NCI-H2081 treated with DMSO at 0.1 percent for 48 hours (cell line): ENCODE measurements at places on chromosomes 11 and 22.

DNA sequence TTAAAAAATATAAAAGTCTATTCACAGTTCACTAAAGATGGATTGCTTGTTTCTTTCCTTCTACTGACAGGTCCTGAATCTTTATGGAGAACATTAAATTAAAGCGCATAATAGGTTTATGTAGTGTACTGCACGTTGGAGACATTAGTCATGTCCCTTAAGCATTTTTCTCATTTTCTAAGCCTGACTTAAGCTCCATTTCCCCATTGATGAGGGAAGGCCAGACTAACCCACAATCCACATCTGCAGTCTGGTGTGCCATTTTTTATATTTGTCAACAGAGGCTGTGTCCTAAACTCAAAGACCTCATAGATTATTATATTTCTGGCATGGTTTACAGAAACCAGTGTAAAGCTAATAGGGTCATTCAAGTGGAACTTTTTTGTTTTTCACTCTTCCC, 39.9 kb downstream of the CADM1 start:
- DNase-seq = no peak

GRCh38 chr11:16584569-16584968, 153.9 kb upstream of the C11orf58 start:
- no peak for DNase-seq

- no peak for DNase-seq
Observed at GRCh38 chr11:55847453-55847852, 8.9 kb downstream of the OR5D16 start.

DNA sequence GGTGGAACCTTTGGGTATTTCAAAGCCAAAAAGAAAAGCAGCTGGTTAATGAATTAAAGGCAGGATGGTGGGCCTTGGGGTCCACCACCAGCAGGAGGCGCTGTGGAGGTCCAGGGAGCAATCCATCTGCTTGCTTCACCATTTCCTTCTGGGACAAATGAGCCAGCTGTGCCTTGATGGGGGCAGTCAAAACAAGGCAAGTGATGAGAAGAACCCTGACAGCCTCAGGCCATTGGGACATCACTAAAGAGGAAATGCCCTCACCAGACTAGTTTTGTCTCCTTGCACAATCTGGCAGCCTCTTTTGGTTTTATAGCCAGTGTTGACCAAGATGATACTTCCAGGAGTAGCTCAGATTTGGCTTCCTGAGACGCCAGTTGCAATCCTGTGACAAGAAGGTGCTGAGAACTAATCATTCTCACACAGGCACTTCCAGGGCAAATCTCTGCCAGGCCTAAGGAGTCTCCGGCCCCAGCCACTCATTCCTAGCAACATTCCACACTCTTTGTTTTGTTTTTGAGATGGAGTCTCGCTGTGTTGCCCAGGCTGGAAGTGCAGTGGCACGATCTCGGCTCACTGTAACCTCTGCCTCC, 38.2 kb upstream of the WEE1 start:
- DNase-seq = no peak

DNA sequence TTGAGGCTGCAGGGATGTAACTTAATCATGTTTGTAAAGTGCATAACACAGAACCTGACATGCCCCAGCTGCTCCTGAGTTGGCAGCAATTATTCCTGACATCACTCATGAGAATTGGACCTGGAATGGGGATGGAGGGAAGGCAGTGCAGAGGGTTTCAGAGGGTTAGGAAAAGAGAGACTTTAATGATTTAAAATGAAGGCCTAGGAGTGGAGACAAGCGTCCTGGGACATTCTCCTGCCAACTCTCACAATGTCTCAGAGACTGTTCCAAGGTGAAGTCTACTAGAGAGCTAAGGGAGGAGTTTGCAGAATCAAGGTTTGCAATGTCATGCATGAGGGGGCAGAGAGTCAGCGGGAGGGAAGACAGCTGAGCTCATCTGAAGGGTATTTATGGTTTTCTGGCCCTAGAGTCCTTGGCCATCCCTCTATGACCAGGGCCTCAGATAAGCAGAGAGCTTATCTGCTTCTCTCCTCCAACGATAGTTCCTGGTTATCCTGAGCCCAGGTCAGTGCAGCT, 36.9 kb downstream of the GGTLC2 start:
- no peak for DNase-seq

- DNase-seq = no peak
Observed at GRCh38 chr22:37386441-37386840, 40.8 kb downstream of the ELFN2 start.

- no peak for DNase-seq
Observed at GRCh38 chr11:11622772-11623171, 967 bp upstream of the GALNT18 start.

GRCh38 chr22:33381531-33382406, 323.6 kb upstream of the SYN3 start:
- DNase-seq = no peak

DNA sequence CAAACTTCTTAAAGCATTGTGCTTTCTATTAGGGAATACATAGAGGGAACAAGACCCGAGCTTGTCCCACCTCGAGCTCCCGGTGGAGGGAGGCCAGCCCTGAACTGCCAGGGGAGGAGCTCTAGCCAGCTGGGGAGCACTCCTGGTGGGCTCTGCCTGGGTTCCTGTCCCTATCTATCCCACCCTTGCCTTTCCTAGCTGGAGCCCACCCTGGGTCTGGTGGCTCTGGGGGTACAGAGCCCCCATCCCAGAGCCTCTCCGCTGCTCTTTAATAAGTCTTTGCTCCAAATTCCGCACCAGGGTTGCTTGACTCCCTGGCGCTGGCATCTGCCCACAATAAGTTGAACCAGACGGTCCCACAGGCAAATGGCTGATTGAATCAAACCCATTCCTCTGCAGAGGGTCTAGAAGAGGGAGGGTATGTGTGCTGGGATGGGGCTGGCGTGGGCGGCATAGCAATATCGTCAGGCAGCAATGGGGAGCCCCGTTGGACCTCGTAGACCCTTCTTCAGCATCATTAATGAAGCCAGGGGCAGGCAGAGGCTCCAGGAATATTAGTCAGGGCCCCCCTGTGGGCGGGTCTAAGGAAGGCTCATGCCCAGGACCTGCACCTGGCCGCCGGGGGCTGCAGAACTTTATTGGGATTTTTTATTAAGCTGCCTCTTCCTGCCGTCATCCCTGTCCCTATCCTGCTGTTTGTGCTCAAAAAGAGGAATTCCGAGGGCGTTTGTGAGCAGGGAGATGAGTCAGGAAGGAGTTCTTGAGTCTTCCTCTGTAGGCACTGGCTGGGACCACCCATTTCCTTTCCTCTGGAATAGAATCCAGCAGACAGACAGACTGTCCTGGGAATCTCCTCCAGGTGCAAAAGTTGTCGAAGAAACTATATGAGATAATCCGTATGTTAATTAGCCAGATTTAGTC, 38.5 kb upstream of the RIC3 start:
- no peak for DNase-seq

- DNase-seq = no peak
Observed at GRCh38 chr11:117182551-117182935, 4.0 kb downstream of the SIDT2 start.

- no peak for DNase-seq
Observed at GRCh38 chr11:69918231-69918937, 99.2 kb upstream of the FGF3 start.

DNA sequence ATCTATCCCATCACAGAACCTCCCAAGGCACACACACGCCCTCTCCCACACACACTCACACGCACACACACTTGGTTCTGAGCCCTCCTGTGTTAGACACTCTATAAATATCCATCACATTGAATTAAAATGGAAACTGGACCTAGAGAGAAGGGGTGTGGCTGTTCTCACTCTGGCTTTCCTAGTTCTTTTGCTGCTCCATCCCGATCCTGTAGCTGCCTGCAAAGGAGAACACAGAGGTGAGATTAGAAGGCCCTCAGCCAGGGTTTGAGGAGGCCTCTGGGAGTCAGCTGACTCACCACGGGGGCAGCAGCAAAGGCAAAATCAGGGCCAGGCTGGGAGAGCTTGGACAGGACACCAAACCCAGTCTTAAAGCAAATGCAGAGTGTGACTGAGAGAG, 192.3 kb upstream of the CADM1 start:
- no peak for DNase-seq

- DNase-seq = no peak
Observed at GRCh38 chr22:46551321-46551720, 13.9 kb upstream of the CELSR1 start.

GRCh38 chr22:42547562-42547961, 6.2 kb upstream of the SERHL2 start:
- DNase-seq = no peak

GRCh38 chr22:44267856-44268255, 44.9 kb downstream of the SHISAL1 start:
- DNase-seq = no peak

- no peak for DNase-seq
Observed at GRCh38 chr22:44906248-44906936, 103.4 kb downstream of the PHF21B start.
